ENCODE measurements at places on chromosomes 12 and 14. TPM values are rescaled to one million over a fixed set of nuclear protein-coding genes. Genes with fewer than 3 reads are reported as not detected.

DNA sequence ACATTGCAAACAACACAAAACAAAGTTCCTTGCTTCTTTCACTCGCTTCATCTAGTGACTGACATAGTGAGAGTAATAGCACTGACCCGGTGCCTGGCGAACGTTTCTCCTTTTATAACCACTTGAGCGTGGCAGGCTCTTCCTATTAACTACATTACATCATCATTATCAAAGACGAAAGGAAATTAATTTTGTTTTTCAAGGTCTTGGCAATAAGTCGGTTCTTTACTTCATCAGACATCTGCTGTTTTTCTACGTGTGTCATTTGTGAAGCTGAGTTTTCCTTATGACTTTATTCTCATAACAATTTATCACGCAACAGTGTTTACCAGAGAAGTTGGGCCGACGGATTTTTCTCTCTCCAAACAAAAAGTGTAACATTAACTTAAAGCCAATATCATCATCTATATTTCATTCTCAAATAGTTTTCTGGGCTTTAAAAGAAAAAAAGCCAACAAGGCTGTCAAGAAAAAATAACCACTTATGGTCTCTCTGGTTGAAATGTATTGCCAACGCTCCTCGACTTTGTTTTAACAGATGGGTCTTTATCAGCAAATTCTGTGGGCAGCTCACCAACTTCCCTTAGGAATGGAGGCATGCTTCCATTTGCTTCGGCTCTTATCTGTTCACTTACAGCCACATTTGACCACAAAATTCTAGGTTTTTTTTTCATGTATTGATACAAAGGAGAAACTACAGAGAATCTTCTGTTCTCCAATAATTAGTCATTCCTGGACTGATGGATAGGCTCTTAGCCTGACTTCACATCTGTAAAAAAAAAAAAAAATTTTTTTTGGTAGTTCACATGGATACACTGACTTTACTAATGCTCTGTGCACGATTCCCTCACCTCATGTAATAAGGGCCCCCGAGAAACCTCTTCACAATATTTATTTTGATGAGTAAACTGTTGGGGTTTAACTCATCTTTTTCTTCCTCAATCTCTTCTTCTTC is 97.1 kb upstream of the CDKN3 start:
- DNase-seq: no peak

GRCh38 chr12:105107171-105107493 is 399 bp upstream of the WASHC4 start:
- DNase-seq: no peak

GRCh38 chr12:96238336-96239047 is 44.3 kb downstream of the ELK3 start:
- no peak for DNase-seq

DNA sequence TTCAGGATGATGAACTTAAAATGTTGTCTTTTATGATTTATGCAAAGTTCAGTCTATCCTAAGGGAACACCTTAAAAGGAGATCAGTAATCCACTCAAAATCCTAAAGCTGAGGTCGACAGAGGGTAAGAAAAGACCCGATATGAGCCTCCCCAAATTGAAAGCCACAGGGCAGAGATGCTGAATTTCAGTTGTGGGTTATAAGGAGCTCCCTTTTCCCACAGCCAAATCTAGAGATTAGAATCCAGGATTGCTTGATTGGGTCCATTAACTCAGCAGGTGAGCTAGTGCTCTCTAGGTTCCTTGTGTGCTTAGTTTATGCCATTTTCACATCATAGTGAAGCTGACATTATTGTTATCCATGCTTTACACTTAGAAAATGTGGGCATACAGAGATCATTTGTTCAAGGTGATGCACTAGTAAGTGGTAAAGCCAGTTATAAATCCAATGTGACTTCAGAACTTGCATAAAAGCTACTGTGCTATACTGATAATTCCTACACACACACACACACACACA is 417.5 kb downstream of the TMEM117 start:
- DNase-seq: no peak

DNA sequence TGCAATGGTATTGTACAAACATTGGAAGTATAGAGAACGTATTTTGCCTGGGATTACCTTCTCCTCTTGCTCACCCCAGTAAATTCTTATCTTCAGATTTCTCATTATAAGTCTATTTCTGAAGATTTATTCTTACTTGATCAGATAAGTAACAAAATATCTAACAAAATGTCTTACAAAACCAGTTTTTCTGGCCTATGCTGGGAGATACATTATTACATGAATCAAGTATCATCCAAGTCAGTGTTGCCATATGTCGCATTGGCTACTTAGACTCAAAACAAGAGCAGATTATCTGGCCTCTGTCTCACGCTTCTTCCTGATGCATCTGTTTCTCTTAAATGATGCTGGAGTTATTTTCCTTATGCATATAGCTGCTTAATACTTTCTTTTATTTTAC is 408.5 kb downstream of the CCER1 start:
- no peak for DNase-seq

DNA sequence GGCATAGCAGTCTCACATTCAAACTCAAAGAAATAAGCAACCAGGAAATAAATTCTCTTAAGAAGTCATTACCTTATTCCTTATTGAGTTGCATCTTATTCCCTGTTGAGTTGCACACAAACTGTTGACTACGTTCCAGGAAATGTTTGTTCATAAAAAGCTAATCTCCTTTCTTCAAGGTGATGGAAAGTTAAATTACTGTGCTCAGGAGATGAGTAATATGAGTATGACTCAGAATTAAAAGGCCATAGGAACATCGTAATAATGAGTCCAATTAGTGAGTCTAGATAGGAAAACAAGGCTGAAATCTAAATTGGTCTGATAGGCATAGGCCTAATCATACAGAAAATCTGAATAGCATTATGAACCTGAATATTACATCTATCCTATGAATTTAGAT is 203.1 kb downstream of the SLC2A13 start:
- DNase-seq: no peak

- DNase-seq: no peak
These were observed 34.7 kb downstream of the GPATCH2L start for GRCh38 chr14:76186308-76187027.

GRCh38 chr12:69936214-69936731 is 111.2 kb downstream of the MYRFL start:
- DNase-seq: no peak

DNA sequence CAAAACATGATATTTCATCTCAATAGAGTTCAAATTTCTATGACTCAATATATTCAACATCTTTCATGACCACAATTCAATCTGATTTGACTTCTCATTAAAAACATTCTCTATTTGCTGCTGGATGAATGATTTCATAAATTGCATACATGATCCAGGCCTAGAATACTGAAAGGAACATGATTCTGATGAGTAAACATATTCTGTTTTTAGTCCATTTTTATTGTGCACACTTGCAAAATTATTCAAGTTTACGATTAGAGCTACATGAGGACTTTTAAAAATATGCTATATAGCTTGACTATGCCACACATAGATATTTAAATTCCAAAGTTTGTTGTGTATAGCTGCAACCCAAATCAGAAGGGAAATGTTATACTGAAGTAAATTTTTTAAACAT is 273.8 kb upstream of the GRIP1 start:
- no peak for DNase-seq

DNA sequence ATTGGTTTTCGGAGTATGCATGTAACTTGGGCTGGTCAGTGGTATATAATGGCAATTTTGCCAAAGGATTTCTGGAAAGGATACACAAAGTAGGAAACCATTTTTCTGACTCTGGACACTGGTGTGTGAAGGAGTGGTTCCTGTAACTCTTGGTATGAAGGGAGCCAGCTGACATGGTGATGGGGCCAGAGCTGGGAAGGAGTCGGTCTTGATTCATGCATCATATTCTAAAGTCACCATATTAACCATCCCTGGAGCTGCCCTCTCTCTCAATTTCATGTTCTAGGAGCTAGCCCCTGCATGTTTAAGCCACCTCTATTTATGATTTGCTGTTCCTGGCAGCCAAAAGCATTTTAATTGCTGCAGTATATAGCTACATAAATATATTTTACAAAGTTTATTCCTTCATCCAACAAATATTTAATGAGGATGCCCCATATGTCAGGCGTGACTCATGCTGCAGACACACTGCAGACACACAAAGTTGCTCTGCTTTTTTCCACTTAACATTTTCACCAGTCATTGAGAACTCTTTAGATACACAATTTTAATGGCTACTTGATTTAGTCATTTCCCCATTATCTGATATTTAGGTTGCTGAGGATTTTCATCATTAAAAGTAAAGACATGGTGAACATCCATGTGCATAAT is 78.7 kb upstream of the PSMC1 start:
- no peak for DNase-seq

- DNase-seq: no peak
These were observed 177.6 kb downstream of the ACSS3 start for GRCh38 chr12:81255456-81255855.

GRCh38 chr14:99028041-99028440 is 244.0 kb downstream of the BCL11B start:
- DNase-seq: no peak

GRCh38 chr12:130709151-130709970 is 6.7 kb downstream of the RIMBP2 start:
- DNase-seq: no peak

DNA sequence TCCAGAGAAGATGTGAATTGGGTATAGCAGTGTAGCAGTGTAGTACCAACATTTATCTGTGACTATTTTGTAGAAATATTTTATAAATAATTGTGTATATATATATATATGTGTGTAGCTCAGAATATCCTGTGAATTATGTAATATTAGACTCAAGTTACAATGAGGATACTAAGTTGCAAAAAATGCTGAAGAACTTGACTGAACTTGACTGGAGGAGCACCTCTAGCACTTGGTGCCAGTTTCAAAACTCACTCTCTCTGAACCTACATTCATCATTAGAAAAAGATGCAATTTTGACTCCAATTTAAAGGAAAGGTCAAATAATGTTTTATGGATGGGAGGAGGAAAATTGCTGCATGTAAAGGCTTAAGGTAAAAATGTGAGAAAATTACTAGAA is 285.7 kb upstream of the LMO3 start:
- DNase-seq: no peak

The CLEC6A gene
- 0.18 TPM for polyA plus RNA-seq

The GDF3 gene
- 0.91 TPM for polyA plus RNA-seq

The CCND2 gene
- 49.5 TPM for polyA plus RNA-seq

The SERPINA9 gene
- polyA plus RNA-seq: not detected

The ACOT6 gene
- polyA plus RNA-seq: not detected

The RILPL2 gene
- 6.2 TPM for polyA plus RNA-seq

The ANO4 gene
- 0.96 TPM for polyA plus RNA-seq

The SLC2A14 gene
- polyA plus RNA-seq: 0.55 TPM

The VWF gene
- 14.3 TPM for polyA plus RNA-seq

The SLC38A4 gene
- polyA plus RNA-seq: 24.3 TPM

The EIF2S3B gene
- 11.5 TPM for polyA plus RNA-seq

The ZNF84 gene
- polyA plus RNA-seq: 55.7 TPM

The SSPN gene
- 12.9 TPM for polyA plus RNA-seq
